ENCODE measurements at places on chromosomes 5 and 9. TPM values are rescaled to one million over a fixed set of nuclear protein-coding genes. Genes with fewer than 3 reads are reported as not detected.

The PDE6A gene
- total RNA-seq = not detected

The HK3 gene
- 2.5 TPM for total RNA-seq

- no peak overlapping the region for H3K4me3 ChIP-seq
- DNase-seq = no peak
- no peaks in the 10 kb centered on the region for H3K4me1 ChIP-seq
- no peaks in the 10 kb centered on the region for H3K27me3 ChIP-seq
Measured at GRCh38 chr5:160837211-160837610, 14.8 kb downstream of the ATP10B start.

DNA sequence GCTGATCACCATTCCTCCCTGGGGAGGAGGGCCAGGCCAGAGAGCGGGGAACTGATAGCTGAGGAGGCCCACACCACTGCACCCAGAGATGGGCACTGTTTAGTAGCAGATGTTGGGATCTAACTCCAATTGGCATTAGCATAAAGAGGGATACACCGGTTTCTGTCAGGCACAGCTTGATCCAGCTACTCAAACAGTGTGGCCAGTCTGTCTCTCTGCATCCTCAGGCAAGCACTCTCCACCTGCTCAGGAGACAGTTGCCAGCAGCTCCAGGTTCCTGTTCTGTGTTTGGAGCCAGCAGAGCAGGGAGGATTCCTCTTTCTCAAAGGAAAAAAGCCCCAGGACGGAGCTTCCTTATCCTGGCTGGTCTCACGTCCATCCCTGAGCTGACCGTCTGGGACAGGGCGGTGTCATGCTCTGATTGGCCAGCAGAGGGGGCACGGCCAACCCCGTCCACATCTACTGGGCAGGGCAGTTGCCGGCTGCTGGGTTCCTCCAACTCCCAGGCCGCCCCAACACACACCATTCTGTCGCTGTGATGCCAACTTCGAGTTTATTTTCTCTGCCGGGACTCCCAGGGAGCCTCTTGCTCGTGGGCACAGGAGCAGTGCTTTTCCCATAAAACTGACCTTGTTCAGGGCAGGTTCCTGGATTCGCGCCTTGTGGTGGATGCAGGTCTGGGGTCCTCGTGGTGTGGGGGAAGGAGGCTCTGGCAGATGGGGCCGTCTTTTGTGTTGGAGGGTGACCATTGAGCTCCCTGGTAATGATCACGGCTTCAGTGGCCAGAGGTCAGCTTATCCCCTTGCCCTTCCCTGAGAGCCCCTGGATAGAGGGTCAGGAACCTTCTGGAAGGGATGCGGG lies 47.9 kb downstream of the COL5A1 start:
- no peak overlapping the region for H3K4me3 ChIP-seq
- no peaks in the 10 kb centered on the region for H3K36me3 ChIP-seq
- peak; percentile 36 for DNase-seq
- no peaks in the 10 kb centered on the region for H3K4me1 ChIP-seq

GRCh38 chr9:89871871-89872331 lies 267.1 kb downstream of the GADD45G start:
- DNase-seq = peak; percentile 55
- H3K36me3 ChIP-seq = no peaks in the 10 kb centered on the region
- peak overlapping the region; percentile 82 for H3K27ac ChIP-seq
- H3K4me1 ChIP-seq = peaks cover 41% of the 10 kb centered on the region

DNA sequence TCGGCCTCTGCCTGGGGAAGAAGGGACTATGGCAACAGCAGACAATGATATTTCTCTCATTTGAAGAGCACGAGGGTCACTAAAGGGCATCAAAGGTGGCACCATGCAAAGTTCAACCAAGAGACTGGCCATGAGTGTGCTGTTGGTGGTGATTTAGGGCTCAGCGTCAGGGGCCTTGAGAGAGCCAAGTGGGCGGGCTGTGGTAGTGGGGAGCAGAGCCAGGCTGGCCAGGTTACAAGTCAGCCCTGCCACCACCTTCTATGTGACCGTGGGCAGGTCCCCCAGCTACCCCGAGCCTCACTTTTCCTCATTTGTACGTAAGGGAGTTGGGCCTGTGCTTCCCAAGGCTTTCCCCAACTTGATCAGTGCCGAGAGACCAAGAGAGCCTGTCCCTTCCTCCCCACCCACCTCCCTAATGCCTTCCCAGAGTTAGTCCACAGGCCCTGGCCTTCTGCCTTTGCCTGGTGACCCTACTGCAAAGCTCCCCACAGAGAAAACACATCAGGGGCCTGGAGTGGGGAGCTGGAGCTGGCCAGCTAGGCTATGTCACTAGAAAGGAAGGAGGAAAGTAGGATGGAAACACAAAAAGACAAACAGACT lies 104.3 kb downstream of the PDE6A start:
- peaks cover 51% of the 10 kb centered on the region for H3K36me3 ChIP-seq
- no peak overlapping the region for H3K4me3 ChIP-seq
- H3K27ac ChIP-seq = peak overlapping the region; percentile 50
- no peaks in the 10 kb centered on the region for H3K27me3 ChIP-seq
- no peak for DNase-seq

DNA sequence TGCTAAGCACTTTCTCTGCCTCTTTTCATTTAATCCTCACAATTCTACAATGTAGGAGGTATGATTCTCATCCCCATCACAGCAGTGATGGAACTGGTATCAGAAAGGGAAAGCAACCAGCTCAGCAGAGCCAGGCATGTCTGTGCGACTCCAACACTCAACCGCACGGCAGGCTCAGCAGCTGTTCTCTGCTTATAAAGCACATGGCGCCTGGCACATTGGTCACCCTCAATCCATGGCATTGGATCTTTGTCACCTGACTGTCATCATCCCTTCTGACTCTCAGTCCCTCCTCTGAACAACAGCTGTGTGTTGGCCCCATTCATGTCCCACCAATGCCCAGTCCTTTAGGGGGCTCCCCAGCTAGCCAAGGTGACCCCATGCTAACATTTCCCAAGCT lies 45.1 kb upstream of the HAND1 start:
- no peak overlapping the region for H3K4me3 ChIP-seq
- no peaks in the 10 kb centered on the region for H3K36me3 ChIP-seq
- H3K27me3 ChIP-seq = no peaks in the 10 kb centered on the region

GRCh38 chr5:112906637-112907036 lies 15.4 kb downstream of the REEP5 start:
- no peak for DNase-seq
- no peaks in the 10 kb centered on the region for H3K27me3 ChIP-seq
- H3K27ac ChIP-seq = no peak overlapping the region
- H3K4me3 ChIP-seq = no peak overlapping the region
